Activated T-helper 2 cell treated with anti-CD3 and anti-CD28 coated beads, Interferon-gamma antibody, Interleukin-2, Interleukin-4, amounts not matched to agents 10 μg/mL and 5 μg/mL and 100 μg/mL, durations not matched to agents 14 hours and 24 hours and 36 hours (primary cell): ENCODE measurements at places on chromosomes 5 and 9.

DNA sequence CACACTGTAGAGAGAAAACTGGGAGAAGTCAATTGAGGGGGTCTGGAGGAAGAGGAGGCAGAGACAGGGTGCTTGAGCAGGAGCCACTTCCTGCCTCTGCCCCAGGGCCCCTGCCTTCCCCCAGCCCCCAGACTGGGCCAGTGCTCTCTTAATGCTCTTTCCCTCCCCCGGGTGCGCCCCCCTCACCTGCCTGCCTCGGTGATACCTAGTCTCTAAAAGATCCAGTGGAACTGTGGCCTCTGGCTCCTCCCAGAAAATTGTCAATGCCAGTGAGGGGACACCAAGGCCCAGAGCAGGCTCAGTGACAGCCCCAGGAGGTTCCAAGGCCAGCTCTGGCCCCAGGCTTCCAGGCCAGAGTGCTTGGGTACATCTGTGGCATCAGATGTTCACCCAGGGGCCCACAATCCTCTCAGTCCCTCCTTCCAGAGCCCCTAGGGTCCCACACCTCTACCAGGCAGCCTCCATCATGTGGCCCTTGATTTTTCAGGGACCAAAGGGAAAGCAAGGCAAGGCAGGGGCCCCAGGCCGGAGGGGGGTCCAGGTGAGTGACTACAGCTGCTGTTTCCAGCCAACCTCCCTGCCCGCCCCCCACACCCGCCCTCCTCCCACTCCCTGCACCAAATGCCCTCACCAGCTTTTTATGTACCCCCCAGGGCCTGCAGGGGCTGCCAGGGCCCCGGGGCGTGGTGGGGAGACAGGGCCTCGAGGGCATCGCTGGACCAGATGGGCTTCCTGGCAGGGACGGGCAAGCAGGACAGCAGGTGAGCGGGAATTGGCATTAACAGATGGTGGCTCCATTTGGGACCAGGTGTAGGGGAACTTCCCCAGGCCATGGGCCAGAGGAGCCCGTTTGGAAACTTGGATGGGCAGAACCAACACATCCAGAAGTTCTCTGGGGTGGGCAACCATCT is 33.1 kb upstream of the ORM1 start:
- no peak overlapping the region for H3K27ac ChIP-seq
- no peak overlapping the region for H3K4me3 ChIP-seq
- no peak for DNase-seq
- H3K36me3 ChIP-seq = no peaks in the 10 kb centered on the region
- H3K4me1 ChIP-seq = no peaks in the 10 kb centered on the region

- no peak overlapping the region for H3K4me3 ChIP-seq
- H3K4me1 ChIP-seq = peaks cover 11% of the 10 kb centered on the region
- no peaks in the 10 kb centered on the region for H3K36me3 ChIP-seq
- no peaks in the 10 kb centered on the region for H3K27me3 ChIP-seq
These were observed 26.9 kb downstream of the SLC46A2 start for GRCh38 chr9:112863746-112864145.

DNA sequence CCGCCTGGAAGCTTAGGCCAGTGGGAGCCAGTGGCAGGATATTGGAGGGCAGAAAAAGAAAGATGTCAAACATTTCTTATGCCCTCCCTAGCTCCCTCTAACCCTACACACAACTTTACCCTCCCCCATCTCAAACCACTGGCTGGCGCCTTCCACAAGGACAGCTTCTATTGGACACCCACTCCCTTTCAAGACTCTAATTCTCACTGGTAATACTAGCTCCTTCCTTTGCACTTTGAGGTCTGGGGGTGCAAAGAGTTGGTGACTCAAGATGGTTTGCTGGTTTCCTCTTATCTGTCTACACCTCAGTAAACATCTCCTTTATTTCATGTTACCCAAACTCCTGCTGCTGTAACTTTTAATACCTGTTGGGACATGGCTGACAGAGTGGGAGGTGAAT is 11.6 kb upstream of the ITGA1 start:
- H3K4me1 ChIP-seq = peaks cover 41% of the 10 kb centered on the region
- no peaks in the 10 kb centered on the region for H3K36me3 ChIP-seq
- peaks cover 9% of the 10 kb centered on the region for H3K27me3 ChIP-seq
- DNase-seq = peak; percentile 20

- no peak overlapping the region for H3K4me3 ChIP-seq
- H3K4me1 ChIP-seq = peaks cover 10% of the 10 kb centered on the region
- H3K27ac ChIP-seq = no peak overlapping the region
- no peaks in the 10 kb centered on the region for H3K36me3 ChIP-seq
These were observed 9.8 kb upstream of the ADRA1B start for GRCh38 chr5:159906463-159906862.
